ENCODE measurements at places on chromosomes 5 and 9. TPM values are rescaled to one million over a fixed set of nuclear protein-coding genes. Genes with fewer than 3 reads are reported as not detected.

The PTGES gene
- polyA plus RNA-seq = 22.0 TPM

The OSMR gene
- polyA plus RNA-seq = 37.1 TPM

The SAXO1 gene
- polyA plus RNA-seq = 0.65 TPM

The DMGDH gene
- polyA plus RNA-seq = 2.8 TPM

The PLAC8L1 gene
- polyA plus RNA-seq = 0.56 TPM

The SOX30 gene
- 0.08 TPM for polyA plus RNA-seq

The TMCO6 gene
- 5.6 TPM for polyA plus RNA-seq

The THBS4 gene
- 0.74 TPM for polyA plus RNA-seq

The RIGI gene
- polyA plus RNA-seq = 3.9 TPM

The SLC36A3 gene
- not detected for polyA plus RNA-seq

The LCN2 gene
- not detected for polyA plus RNA-seq

The CDK9 gene
- 59.7 TPM for polyA plus RNA-seq

The CCDC180 gene
- polyA plus RNA-seq = 0.22 TPM

Data from GM23248 (cell line).